ENCODE measurements at places on chromosomes 7 and 10.
A peak's percentile ranks its signal among the peaks of the same experiment; 100 is the strongest.

- DNase-seq, result peak; percentile 55
These were observed 23.8 kb downstream of the CROT start for GRCh38 chr7:87369216-87369615.

DNA sequence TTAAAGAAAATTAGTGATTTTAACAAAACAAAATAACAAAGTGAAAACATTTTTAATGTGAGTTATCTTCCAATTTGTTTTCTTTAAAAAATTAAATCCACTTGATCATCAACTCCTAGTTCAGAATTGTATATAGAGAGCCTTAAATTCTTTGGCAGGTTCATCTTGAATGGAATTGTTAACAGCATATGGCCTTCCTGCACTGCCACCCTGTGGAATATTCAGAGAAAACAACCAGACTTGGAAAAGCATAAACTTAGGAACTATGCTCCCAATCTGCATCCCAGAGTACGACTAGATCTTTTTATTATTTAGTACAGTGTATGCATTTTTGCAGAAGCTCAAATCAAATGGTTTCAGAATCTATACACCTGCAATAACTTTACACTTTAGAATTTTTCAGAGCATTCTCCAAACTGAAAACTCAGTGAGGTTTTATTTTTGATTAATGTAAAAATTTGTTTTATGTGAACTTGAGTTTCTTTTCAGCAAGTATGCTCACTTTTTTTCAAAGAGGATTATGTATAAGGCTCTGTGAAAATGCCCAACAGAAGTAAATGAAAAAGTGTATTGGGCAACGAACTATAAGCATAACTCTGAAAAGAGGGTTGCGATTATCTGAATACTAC lies 44.9 kb upstream of the ANK3 start:
- peak; percentile 9 for DNase-seq

GRCh38 chr10:113103131-113103840 lies 153.2 kb downstream of the TCF7L2 start:
- no peak for DNase-seq

- DNase-seq, result no peak
These were observed 75.8 kb downstream of the ZRANB1 start for GRCh38 chr10:125017547-125018298.

GRCh38 chr10:76177936-76178335 lies 746.5 kb downstream of the LRMDA start:
- DNase-seq, result no peak

- DNase-seq, result no peak
These were observed 25.7 kb upstream of the FAM133B start for GRCh38 chr7:92615861-92616260.

DNA sequence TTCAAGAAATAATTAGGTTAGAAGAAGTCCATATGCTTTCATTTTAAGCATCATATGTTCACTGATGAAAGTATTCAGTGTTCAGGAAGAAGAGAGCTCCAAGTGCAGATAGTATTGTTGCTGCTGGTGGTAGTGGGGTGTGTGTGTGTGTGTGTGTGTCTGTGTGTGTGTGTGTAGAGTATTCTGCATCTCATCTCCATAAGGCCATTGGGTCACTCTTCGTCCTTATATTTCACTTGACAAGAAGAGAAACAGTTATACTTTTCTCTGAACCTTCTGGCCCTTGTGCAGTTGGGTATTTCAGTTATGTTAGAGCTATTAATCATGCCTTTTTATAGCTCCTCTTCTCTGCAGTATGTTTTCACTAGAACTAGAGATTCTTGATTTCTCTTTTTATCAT lies 26.2 kb downstream of the ADAM22 start:
- no peak for DNase-seq

DNA sequence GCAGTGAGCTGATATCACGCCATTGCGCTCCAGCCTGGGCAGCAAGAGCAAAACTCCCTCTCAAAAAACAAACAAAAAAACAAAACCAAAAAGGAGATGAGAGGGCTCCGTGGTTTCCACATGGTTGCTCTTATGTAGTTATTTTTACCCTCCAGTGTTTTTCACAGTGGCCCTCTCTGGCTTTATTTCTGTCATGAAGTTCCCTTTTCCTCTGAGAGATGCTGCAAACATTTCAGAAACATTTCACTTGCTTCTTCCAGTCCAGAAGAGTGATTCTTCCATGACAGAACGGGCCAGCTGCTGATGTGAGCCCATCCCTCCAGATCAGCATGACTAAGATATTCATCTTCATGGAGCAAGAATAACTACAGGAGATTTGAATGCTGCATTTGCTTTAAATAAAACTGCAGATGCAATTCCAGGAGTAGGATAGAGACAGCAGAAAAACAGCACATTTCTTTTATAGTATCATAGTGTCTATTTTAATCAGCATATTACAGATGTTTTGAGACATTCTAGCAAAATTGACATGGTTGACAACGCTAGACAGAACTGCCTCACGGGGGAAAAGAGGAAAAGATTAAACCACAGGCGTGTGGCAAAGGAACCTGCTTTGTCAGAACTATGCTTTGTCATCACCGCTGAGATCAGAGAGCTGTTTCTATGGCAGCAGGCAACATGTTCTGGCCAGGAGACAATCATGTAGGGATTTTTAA lies 40.3 kb downstream of the NRCAM start:
- DNase-seq, result peak; percentile 6

DNA sequence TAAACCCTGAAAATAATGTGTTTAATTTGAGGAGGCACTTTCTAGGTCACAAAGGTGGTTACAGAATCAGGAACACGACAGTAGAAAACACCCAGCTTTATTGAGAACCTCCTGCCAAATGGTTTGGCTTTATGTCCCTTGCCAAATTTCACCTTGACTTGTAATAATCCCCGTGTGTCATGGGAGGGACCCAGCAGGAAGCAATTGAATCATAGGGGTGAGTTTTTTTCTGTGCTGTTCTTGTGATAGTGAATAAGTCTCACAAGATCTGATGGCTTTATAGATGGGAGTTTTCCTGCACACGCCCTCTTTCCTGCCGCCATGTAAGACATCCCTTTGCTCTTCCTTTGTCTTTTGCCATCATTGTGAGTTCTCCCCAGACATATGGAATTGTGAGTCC lies 193.8 kb upstream of the KLF6 start:
- DNase-seq, result peak; percentile 39

- DNase-seq, result no peak
These were observed 264.7 kb downstream of the GLRX3 start for GRCh38 chr10:130400890-130401289.

- DNase-seq, result no peak
These were observed 81.3 kb downstream of the AFAP1L2 start for GRCh38 chr10:114323023-114323422.

DNA sequence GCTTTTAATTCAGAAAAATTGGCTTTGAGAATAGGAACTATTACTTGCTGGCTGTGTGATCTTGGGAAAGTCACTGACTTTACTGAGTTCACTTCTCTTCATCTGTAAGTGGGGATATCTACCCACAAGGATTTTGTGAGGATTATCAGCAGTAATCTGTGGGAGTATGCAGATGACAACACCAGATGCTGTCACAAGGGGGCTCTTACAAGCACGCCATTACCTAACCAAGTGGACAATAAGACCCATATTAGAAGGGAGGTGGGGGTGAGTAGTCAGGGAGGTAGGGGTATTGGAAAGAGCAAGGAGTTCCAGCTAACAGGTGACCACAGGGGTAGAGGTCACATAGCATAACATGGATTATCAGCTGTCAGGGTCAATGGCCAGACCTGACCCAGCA lies 569.4 kb downstream of the SUGCT start:
- DNase-seq, result no peak

DNA sequence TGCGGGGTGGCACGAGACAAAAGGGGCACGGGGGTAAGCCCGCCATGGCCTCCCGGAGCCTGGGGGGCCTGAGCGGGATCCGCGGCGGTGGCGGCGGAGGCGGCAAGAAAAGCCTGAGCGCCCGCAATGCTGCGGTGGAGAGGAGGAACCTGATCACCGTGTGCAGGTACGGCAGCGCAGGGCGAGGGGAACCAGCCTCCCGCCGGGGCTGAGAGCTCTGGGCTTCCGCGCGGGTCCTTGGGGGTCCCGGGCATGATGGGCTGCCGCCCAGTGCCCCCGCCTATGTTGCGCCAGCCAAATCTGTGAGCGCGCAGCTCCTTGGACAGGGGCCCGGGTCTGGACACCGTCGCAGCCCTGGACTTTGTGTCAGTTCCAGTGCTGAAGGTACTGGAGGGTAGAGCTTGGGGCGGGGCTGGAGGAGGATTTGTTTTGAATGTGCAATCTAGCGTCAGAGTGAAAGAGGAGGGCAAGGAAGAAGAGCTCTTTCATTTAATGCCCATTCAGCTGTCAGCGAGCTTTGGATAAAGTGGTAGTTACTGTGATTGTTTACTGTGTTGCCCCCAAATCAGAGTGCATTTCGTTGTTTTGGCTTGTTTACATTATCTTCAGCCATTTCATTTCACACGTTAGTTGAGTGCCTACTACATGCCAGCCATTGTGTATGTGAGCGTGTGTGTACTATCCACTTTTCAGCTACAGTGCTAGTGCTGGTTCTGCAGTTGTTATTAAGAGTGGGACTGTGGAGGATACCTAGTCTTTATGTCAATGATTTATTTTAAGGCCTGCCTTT lies 777 bp downstream of the RUNDC3B start:
- DNase-seq, result peak; percentile 10

DNA sequence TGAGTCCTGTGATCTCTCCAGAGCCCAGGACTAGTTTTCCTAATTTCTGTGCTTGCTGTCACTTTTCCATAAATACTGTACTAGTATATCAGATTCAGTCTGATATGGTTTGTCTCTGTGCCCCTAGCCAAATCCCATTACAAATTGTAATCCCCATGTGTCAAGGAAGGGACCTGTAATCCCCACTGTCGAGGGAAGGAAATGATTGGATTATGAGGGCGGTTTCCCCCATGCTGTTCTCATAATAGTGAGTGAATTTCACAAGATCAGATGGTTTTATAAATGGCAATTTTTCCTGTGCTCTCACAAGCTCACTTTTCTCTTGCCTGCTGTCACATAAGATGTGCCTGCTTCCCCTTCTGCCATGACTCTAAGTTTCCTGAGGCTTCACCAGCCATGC lies 54.8 kb upstream of the IFRD1 start:
- no peak for DNase-seq

DNA sequence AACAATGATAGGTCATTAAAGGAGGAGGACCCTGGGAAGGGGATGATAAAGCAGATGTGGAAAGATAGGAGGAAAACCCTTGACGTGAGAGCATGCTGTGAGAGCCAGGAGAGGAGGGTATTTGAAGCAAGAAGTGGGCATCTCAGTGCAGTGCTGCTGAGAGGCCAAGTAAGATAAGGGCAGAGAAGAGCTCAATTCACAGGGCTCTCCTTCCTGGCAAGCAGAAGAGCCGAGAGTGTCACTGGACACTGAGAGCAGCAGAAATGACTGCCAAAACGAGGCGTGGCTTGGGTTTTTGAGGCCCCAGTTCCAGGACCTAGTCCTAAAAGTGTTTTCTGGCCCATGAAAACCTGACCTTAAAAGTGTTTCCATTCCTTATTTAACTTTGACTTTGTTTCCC lies 213.5 kb downstream of the LHFPL3 start:
- DNase-seq, result no peak

DNA sequence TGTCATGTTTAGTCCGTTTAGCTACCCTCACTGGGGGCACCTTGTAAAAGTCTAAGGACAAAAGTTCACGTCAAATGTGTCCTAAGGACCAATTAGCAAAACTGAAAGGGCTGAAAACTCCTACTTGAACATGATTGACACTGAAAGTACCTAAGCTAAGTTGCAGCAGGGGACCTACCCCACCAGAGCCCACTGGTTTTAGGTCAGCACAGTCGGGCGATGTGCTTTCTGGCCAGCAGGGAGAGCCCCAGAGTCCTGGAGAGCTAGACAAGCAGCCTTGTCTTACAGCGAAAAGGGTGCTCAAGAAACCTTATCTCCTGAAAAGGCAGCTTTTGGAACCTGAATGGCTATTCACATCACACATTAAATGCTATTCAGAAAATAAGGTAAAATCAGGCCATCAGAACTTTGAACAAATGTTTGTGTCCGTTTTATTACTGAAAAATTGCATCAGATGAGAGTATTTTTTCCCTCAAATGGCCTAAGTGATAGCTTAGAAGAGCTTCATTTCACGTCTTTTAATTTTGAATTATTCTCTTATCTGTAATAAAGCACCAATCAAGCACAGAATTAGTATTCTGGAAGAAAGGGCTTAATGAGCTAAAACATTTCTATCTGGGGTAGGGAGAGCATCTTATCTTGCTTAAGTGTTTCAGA lies 52.2 kb upstream of the MKI67 start:
- DNase-seq, result peak; percentile 50

DNA sequence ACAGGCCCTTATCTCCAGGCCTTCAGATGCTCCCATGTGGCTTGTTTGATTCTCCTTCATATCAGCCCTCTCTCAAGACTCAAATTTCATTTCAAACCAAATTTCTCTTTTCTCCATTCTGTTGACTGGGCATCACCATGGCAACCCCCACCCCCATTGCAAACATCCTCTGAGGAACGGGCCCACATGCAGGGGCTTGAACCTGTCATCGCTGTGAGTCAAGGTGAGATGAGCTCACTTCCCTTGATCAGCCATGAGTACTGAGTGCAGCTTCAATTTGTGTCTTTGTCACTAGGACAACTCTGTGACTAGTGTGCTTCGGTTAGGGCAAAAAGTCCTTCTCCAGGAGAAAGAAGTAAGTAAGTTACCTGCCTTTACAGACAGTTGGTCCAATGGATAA lies 41.9 kb downstream of the CALML3 start:
- DNase-seq, result no peak

DNA sequence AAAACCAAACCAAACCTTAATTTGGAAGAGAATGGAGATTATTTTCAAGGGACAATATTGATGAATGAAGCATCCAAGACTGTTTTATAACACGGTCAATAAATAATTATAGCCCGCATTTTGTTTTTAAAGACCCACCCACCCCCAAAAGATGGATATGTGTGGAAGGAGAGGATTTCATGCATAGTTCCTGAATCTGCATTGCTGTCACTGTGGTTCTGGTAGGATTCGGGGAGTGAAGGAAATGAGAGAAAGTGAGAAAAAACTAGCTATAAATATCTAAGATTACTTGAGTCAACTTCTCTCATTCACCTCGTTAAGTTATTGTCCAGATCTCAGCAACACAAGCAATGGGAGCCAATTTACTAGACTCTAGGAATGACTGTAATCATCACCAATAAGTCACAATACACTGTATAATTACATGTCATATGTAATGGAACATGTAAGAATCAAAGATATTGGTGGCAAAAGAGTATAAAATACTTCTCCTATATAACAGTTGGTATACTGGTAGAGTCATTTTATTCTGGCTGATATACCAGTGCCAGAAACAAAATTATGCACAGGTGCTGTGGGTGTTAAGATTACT lies 30.2 kb downstream of the NAMPT start:
- DNase-seq, result no peak

- DNase-seq, result no peak
These were observed 157.3 kb downstream of the NRF1 start for GRCh38 chr7:129768614-129769399.

GRCh38 chr7:72793791-72794190 lies 34.2 kb downstream of the TYW1B start:
- DNase-seq, result no peak

GRCh38 chr10:101780818-101781654 lies 2.2 kb downstream of the NPM3 start:
- DNase-seq, result peak; percentile 78

DNA sequence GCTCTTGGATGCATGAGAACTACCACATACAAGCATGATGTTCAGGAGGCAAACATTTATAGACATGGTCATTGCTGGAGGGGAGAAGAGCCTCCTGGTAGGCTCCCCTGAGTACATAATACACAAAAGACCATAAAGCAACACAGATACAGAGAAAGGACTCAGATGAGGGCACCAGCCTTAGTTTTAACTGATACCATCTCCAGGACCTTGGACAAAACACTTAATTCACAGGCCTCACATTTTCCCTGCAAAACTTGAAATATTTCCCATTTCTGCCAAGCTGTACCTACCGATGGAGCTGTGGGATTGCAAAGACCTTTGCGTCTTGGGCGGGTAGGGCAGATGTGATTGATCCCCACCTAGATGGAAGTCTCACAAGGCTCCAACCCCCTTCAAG lies 16.7 kb upstream of the ZNF488 start:
- no peak for DNase-seq

Data from CD4-positive, alpha-beta T cell treated with Interleukin-10 for 1 hour (primary cell).